ENCODE measurements at places on chromosomes 2 and 18. TPM values are rescaled to one million over a fixed set of nuclear protein-coding genes. Genes with fewer than 3 reads are reported as not detected.

- DNase-seq: no peak
These were observed 230.7 kb downstream of the TMX3 start for GRCh38 chr18:68484241-68484640.

- no peak for DNase-seq
These were observed 1432.6 kb upstream of the TMEFF2 start for GRCh38 chr2:193627187-193627926.

Gene CFC1
- polyA plus RNA-seq: 4.4 TPM

- DNase-seq: no peak
These were observed 76.7 kb downstream of the XDH start for GRCh38 chr2:31337860-31338259.

GRCh38 chr2:196498962-196499361 is 140.6 kb upstream of the CCDC150 start:
- no peak for DNase-seq

- no peak for DNase-seq
These were observed 737.6 kb downstream of the LRP1B start for GRCh38 chr2:141393214-141393545.

DNA sequence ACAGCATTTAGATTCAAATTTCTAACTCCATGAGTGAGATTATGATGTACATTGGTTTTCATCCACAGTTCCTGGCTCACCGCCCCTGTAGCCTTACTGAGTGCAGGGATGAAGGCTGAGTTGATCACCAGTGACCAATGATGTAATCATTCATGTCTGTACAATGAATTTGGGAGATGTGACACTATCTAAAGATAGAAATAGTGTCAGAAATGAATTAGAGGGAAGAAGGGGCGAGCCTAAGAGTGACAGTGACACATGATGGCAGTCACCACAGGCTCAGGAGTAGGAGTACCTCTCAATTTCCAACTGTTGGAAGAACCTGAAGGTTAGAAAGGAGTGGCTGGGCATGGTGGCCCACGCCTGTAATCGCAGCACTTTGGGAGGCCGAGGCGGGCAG is 3.2 kb downstream of the METTL4 start:
- no peak for DNase-seq

DNA sequence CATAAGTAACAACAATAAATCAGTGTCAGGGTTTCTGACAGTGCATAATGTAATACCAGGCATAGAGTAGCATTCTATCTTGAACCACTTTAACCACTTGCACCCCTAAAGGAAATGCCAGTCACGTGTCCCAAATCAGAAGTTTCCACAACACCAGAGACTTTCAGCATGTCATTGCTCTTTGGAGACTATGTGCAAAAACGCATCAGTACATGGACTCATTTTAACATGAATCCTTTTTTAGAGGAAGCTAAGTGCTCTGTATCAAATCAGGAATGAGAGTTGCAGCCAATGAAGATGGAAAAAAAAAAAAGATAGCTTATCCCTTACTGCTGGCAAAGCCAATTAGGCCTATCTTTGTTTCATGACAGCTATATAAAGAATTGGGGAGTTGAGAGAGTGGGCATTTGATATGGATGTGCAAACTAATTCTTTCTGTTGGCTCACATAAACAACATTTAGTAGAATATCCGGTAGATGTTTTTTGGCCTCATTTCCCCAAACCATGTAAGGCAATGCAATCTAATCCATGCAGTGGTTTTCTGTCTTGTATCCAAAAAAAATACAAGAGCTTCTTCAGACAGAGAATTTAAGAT is 353.1 kb downstream of the IRS1 start:
- no peak for DNase-seq

- no peak for DNase-seq
These were observed at the start of gene ECEL1 for GRCh38 chr2:232487385-232488096. Gene ECEL1 (minus strand): TSS chr2:232487834. CDS start chr2:232486653, 1,181 bp downstream.
